Suppressor macrophage treated with lipopolysaccharide for 4 hours (primary cell): ENCODE measurements at places on chromosomes 3 and 15.

DNA sequence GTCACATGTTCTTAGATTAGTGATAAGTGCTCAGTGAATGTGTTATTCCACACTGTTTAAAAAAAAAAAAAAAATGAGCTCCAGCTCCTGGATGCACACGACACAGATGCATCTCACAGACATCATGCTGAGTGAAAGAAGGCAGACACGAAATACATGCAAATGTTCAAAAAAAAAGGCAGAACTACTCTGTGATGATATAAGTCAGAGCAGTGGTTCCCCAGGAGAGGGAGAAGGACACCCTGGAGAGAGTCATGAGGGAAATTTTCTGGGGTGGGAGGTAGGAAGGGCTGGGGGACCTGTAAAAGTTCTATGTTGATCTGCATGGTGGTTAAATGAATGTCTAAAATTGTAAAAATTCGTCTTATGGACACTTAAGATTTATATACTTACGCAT is 4.3 kb downstream of the CSRNP1 start:
- peak; percentile 71 for DNase-seq

GRCh38 chr15:60407415-60407805 is 9.6 kb upstream of the ANXA2 start:
- DNase-seq = peak; percentile 72

- DNase-seq = no peak
These were observed 62.3 kb downstream of the CHSY1 start for GRCh38 chr15:101189409-101190091.

- DNase-seq = no peak
These were observed 7.8 kb downstream of the THBS1 start for GRCh38 chr15:39588531-39589192.

DNA sequence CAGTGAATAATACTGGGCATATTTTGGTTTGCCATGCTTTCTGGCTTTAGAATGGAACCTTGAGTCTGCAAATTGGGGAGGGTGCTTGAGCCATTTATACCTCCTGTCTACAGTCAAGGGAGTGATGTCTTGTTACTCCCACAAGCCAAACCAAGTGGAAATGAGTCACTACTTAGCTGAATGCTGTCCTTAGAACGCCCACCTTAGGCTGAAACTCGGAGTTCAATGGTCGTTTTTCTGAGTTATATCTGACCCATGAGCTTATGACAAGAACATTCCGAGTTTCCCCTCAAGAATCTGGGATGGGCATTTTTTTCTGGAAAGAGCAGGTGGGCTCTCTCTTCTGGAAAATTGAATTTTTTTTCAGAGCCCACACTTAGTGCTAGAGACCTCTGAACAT is 17.4 kb upstream of the CLDN18 start:
- no peak for DNase-seq

DNA sequence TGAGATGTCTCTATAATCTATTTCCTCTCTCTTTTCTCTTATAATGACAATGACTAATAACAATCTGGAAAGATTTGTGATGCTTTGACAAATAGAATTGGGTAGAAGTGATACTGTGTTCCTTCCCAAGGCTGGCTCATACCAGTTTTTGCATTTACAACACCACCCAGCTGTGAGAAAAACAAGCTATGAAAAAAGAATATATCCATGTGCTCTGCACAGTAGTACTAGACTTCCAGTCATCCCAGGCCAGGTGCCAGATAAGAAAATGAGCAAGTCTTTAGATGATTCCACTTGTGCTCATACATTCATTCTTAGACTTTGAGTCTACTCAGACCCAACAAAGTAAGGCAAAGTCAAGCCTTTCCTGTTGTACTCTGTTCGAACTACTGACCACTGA is 350.2 kb upstream of the POU1F1 start:
- no peak for DNase-seq

- DNase-seq = no peak
These were observed 41.3 kb upstream of the MUC4 start for GRCh38 chr3:195853036-195853435.
